ENCODE measurements at places on chromosomes 5 and 9.
A peak's percentile ranks its signal among the peaks of the same experiment; 100 is the strongest.

- DNase-seq = no peak
Observed at GRCh38 chr5:139961435-139962157, 81.5 kb downstream of the NRG2 start.

- DNase-seq = no peak
Observed at GRCh38 chr9:88216126-88216995, 78.1 kb upstream of the SPATA31C2 start.

DNA sequence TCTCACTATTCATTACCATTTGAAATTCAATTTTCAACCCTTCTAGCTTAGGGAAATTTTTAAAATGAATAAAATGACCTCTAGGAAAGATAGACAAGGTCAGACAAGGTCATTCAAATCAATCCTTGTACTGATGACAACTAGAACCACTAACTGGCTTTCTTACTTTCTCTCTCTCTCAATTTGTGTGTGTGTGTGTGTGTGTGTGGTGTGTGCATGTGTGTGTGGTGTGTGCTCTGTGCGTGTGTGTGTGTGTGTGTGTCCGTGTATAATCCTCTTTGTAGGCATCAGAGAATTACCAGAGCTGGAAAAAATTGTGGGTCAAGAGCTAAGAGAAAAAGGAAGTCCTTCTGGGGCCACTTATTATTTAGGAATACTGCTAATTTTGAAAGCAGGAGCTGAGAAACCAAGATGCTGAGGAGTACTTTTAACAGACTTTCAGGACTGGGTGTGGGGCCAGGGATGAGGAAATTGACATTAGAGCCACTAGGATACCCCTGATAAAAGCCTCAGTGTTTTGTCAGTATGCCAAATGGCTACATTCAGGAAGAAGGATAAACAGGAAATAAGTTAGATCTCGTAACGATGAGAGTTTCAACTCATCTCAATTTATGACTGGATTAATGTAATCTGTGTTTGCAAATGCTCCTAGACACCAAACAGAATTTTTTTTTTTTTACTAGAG lies 723.3 kb downstream of the CETN3 start:
- DNase-seq = no peak

GRCh38 chr9:105093685-105094084 lies 150.8 kb upstream of the SLC44A1 start:
- no peak for DNase-seq

DNA sequence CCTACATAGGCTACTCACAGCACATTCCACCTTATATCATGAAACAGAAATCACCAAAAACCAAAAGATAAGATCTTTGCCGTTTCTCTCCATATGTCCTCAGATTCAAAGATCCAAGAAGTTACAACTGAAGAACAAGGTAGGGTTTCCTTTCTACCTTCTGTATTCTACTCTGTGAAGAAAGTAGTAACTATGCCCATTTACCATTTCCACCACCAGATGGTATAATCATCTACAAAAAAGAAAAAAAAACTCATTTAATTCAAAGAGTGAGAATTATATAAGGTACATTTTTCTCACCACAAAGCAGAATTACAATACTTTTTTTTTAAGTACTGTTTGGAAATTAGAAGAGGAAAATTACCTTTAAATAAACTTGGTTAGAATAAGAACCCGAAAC lies 172.6 kb upstream of the PTGER4 start:
- DNase-seq = no peak

- DNase-seq = no peak
Observed at GRCh38 chr5:107669096-107670031, 1.4 kb downstream of the EFNA5 start.

DNA sequence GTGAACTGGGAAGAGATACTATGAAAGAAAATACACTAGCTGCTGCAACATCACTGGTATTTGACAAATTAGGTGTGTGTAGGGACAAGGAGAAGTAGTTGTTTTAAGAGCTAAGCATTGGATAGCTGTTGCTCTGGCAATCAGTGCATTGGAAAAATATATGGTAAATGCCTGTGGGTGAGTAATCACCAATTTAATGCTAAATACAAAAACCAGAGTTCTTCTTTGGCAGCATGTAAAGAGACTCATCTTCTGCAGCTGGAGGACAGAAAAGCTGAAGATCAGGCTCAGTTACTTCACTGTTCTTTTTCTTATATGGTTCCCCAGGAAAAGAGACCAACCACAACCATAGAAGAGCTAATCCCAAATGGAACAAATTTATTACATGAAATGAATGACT lies 201.8 kb upstream of the MPDZ start:
- DNase-seq = no peak

DNA sequence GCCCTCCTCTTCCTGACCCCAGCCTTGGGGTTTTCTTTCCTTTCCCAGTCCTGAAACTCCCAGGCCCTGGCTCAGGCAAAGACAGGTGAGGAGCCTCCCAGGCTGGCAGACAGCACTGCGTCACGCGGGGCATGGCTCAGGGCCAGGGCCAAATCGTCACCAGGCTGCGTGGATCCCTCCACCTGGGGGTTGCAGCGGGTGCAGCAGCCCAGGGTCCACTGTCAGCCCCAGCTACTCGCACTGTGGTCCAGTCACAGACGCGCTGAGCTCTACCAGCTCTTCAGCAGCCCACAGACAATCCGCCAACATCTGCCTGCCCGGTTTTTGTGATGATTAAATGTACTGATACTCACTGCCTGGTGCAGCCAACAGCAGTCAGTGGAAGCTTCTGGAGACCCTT lies 12.1 kb downstream of the FAM78A start:
- DNase-seq = no peak

- DNase-seq = no peak
Observed at GRCh38 chr5:148312153-148312552, at the start of gene SPINK7. Gene SPINK7 (plus strand): TSS chr5:148312423. CDS start chr5:148312484, 61 bp downstream.

- DNase-seq = no peak
Observed at GRCh38 chr9:17083258-17083657, 51.6 kb upstream of the CNTLN start.

GRCh38 chr5:54311176-54311677 lies 854 bp upstream of the ARL15 start:
- peak; percentile 28 for DNase-seq

GRCh38 chr5:98016771-98017170 lies 756.7 kb upstream of the RGMB start:
- no peak for DNase-seq

DNA sequence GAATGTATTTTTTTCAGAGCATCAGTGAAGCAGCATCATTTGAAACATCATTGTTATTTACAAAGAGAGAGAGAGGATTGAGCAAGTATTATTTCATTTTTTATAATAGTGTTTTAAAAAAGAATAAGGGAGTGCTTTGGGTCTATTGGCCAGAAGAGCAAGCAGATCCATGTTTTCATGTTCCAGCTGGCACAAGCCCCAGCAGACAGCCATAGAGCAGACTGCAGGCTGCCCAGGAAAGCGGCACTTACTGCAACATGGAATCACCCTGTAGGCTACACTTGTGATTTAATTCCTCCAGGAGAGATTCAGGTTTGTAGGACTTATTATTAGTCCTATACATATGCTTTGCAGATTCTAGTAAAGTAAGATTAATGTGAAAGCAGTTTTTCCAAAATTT lies 407.0 kb upstream of the GRAMD2B start:
- DNase-seq = no peak

DNA sequence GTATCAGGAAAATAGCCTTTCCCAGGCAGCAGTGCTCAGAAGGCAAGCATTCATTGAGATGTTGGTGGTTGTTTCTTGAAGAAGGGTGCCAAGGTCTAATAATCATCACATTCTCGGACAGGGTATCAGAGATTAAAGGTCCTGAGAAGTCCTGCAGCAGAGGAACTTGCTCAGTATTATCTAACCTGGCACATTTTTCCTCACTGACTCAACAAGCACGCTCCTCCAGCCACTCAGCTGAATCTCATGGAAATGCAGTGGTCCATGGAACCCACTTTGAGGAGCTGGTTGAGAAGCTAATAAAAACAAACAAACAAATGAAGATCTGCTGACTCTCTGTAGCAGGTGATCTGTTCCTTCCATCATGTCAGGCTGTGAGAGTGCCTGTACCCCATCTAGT lies 35.3 kb upstream of the ICE1 start:
- no peak for DNase-seq

DNA sequence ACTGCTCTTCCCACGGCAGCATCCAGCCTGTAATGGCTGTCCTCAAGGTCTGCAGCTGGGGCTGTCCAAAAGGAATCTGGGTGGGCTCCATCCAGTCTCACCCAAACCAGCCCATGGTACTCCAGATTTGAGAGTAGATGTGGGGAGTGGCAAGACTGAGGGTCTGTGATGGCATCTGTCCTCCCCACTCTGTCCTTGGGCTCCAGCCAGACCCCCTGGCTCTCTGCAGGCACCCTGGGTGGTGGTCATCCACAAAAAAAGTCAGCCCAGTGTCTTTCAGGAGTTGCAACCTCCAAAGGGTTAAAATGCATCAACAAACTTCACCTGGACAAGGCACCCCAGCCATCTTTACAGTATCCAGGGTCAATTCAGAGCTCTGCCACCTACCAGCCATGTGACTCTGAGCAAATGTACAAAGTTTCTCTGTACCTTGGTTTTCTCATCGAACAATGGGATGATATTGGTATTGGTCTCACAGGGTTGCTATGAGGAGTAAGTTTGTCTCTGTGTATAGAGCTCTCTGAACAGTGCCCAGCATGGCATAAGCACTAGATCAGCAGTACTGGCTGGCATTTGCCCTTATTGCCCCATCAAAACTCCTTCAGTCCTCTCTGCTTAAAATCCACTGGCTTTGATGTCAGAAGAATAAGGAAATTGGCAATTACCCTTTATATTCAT lies 7.3 kb upstream of the S1PR3 start:
- DNase-seq = no peak

DNA sequence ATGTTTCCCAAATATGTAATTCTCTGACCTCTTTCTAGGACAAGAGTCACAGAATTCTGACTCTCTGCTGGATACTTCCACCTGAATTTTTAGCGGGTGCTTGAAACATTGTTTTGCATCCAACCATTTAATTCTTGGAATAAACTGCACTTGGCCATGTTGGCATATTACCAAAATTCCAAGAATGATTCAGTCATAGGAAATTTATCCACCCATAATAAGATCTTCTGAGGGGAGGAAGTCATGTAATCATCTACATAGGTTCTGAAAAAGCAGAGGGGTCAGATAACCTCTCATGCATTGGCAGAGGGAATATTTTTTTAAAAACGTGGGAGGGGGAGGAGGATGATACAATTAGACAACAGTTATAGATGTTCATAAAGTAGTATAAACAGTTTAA lies 156.9 kb downstream of the PAM start:
- peak; percentile 29 for DNase-seq

DNA sequence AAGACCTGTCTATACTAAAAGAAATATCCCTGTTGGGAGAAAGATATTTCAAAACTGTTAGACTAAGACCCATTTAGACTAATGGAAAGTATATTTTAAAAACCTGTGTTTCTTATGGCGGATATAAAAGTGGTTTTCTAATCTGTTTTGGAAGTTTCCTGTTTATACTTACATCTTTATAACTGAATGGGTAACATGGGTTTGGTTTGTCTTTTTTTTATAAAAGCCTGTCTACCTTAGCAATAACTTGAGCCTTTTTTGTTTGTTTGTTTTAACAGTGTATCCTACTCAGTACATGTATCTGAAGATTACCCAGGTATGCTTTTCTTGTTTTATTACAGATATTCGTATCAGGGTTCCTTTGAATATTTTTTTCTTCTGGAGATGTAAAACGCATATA lies 83.4 kb downstream of the PARP8 start:
- DNase-seq = no peak

DNA sequence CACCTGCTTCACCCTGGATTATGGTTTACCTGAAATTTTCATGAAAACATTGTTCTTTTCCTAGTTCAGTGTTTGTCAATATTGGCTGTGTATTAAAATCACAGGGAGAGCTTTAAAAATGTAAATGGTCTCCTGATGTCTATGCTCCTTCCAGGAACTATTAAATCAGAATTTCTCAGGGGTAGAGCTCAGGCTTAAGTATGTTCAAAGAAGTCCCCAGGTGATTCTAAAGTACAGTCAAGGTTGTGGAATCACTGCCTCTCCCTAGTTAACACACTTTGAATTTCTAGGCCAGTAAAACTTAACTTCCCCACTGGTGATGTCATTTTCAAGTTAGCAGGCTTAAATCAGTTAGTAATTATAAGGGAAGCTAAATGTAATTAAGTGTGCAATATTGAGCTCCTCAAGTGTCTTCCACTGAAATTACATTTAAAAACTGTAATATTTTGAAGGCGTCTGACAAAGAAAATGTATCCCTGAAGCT lies 150.3 kb upstream of the SLC28A3 start:
- no peak for DNase-seq

GRCh38 chr9:90642570-90643539 lies at the start of gene DIRAS2:
Gene DIRAS2 (minus strand): TSS chr9:90642824. CDS start chr9:90613827, 28,997 bp downstream.
- DNase-seq = no peak

DNA sequence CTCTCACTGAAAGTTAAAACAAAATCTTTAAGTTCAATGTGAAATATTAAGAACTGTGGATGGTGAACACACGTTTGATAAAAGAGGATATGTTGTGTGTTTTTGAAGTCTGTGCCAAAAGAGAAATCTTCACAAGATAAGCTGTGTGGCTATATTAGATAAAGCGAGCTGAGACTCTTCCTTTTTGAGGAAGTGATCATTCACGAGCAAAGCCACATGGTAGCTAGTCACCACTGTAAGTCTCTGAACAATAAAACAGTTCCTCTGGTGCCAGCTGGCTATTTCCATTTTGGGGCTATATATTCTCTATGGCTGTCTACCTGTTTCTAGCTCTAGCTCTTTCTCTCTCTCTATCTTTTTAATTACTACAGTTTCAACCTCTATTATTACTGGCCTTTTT lies 1849.2 kb upstream of the C9orf72 start:
- no peak for DNase-seq

GRCh38 chr5:58394339-58394738 lies 65.5 kb downstream of the PLK2 start:
- no peak for DNase-seq

All from HTR-8/SVneo (cell line).